Cardiac atrium fibroblast (primary cell): ENCODE measurements at places on chromosomes 1 and 21. TPM values are rescaled to one million over a fixed set of nuclear protein-coding genes. Genes with fewer than 3 reads are reported as not detected.

Gene OLIG2
- not detected in 2 replicates for total RNA-seq

Gene EDARADD
- not detected in 2 replicates for total RNA-seq

Gene OSBPL9
- total RNA-seq, result 35.7 and 42.9 TPM in 2 replicates

Gene TPTE
- total RNA-seq, result not detected in 2 replicates

Gene LPAR3
- 1.3 TPM in 1 of 2 replicates, not detected in the other for total RNA-seq

Gene C4BPA
- under 0.01 TPM in 1 of 2 replicates, not detected in the other for total RNA-seq

Gene ANKRD34A
- total RNA-seq, result 0.16 and 0.18 TPM in 2 replicates

Gene DEPDC1
- total RNA-seq, result 4.2 and 14.7 TPM in 2 replicates

Gene OXCT2
- total RNA-seq, result 2.2 and 2.4 TPM in 2 replicates

Gene PLCH2
- under 0.01 TPM in 1 of 2 replicates, not detected in the other for total RNA-seq

Gene CELA3B
- total RNA-seq, result not detected in 2 replicates

Gene ZNF670
- 0.72 and 1.9 TPM in 2 replicates for total RNA-seq

Gene TSPAN2
- total RNA-seq, result 0.16 TPM in 1 of 2 replicates, not detected in the other

Gene MIB2
- 51.0 and 54.3 TPM in 2 replicates for total RNA-seq

Gene OR2AJ1
- total RNA-seq, result not detected in 2 replicates

Gene SLC45A3
- total RNA-seq, result 6.0 and 6.2 TPM in 2 replicates

Gene MROH9
- total RNA-seq, result not detected in 2 replicates

Gene WNT4
- total RNA-seq, result not detected in 2 replicates

Gene CSF1
- 53.4 and 87.2 TPM in 2 replicates for total RNA-seq

Gene AMY1C
- not detected in 2 replicates for total RNA-seq

Gene PLPPR4
- under 0.01 and 0.32 TPM in 2 replicates for total RNA-seq

Gene FGR
- total RNA-seq, result 0.16 TPM in 1 of 2 replicates, not detected in the other

Gene NDUFS5
- 392 and 528 TPM in 2 replicates for total RNA-seq

Gene IL23R
- not detected in 2 replicates for total RNA-seq

Gene CSMD2
- total RNA-seq, result 0.18 and 0.49 TPM in 2 replicates

Gene ATP1A4
- not detected in 2 replicates for total RNA-seq

Gene SLAMF7
- total RNA-seq, result not detected in 2 replicates

Gene FAM78B
- total RNA-seq, result not detected in 2 replicates

Gene TMEM269
- total RNA-seq, result not detected in 2 replicates

Gene UBASH3A
- total RNA-seq, result not detected in 2 replicates

Gene KRTAP19-1
- not detected in 2 replicates for total RNA-seq

Gene CFHR3
- total RNA-seq, result not detected in 2 replicates

Gene TBX19
- total RNA-seq, result 0.32 and 0.90 TPM in 2 replicates

Gene LDLRAD1
- not detected in 2 replicates for total RNA-seq

Gene EFNA4
- 5.8 and 8.5 TPM in 2 replicates for total RNA-seq

Gene C4BPB
- total RNA-seq, result not detected in 2 replicates

Gene KCNE2
- total RNA-seq, result not detected in 2 replicates

Gene S100A16
- 200 and 242 TPM in 2 replicates for total RNA-seq
